ENCODE measurements at places on chromosomes 12 and 14.

- DNase-seq, result no peak
These were observed 134.4 kb upstream of the OR4E1 start for GRCh38 chr14:21807975-21808374.

DNA sequence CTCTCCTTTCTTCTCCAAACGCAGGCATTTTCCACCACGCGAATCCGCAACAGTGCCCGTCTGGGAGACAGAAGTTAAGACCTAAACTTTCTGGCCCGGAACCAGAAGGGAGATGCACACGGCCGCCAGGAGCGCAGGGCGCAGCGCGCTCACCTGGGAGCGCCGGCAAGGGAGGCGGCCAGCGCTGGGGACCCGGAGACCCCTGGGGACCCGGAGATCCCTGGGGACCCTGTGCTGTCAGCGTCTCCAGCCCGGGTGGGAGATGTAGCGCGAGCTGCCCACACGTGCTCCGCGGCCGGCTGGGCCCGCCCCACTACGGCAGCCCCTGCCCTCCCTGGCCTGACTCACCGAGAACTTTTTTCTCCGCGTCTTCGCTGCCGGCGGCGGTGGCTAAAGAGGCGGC lies 620 bp downstream of the YBX3 start:
- peak; percentile 53 for DNase-seq

DNA sequence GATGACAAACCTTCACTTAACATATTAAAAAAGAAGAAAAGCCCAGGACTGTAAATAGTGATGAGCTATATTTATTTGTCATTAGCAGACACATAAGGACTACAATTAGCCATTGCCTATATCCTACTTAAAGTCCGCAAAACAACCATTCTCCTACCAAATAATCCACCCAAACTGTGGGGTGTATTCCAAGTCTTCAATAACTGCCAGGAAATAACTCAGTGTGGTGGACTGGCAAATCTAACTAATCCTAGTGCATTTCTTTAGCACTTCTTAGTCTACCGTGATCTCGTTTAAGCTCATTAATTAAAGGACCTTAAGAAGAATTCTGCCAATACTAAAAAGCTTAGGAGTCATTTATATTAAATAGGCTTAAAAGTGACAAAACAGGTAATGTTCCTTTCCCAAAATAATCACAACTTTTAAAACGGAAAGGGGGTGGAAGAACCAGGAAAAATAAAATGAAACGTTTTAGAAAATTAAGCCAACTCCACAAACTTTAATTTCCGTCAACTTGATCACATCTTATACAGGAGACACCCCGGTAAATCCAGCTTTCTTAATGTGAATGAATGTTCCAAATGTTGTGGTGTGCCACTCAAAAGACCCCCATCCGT lies 1.8 kb downstream of the NOVA1 start:
- DNase-seq, result no peak

- DNase-seq, result no peak
These were observed 56.2 kb downstream of the SDR9C7 start for GRCh38 chr12:56878010-56878339.

DNA sequence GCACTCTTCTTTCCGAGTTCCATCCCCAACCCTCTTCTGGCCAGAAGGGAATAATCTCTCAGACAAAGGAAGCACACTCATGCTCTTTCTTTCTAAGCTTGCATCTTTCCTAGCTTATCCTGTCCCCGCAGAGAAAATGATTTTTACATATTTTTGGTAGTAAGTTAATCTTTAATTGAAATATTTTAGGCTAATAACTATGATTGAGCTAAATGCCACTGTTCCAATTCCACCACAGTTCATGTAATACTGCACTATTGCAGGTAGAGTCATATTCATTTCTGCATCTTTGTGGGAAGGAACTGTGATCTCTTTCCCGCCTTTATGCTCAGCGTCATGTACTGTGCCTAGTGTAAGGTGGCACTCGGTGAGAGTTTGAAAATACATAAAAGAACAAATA lies 158.9 kb upstream of the FOXG1 start:
- no peak for DNase-seq

- DNase-seq, result no peak
These were observed 62.3 kb downstream of the ATXN7L3B start for GRCh38 chr12:74599932-74600331.

DNA sequence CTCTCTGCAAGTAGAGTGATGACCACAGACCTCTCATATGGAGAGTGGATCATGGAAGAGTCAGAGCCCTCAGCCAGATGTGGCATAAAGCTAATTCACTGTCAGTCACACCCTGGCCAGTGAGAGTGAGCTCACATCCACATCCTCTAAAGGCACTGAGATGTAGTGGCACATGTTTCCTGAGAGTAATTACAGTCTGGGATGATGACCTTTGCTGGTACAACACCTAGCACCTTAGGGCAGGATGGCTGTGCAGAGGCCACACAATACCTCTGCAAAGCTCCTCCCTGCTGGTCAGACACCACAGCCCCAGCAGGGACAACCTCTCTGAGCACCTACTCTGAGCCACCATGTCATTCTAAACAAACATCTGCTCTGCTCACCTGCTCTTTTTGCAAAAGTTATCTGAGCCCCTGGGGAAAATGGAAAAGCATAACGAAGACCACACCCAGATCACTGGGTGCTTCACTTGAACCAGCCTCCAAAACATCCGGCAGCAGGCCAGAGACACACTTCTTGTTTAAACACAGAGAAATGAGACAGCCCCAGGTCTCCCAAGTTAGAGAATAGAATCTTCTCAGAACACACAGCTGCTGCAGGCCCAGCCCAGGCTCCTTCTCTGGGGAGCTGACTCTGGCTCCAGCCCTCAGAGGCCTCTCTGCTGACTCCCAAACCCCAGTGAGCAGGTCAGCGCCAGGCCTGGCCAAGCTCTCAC lies 30.3 kb downstream of the PITPNM2 start:
- no peak for DNase-seq

GRCh38 chr12:11209113-11209512 lies 22.4 kb upstream of the TAS2R42 start:
- no peak for DNase-seq

GRCh38 chr12:4031703-4032291 lies 158.6 kb upstream of the PARP11 start:
- no peak for DNase-seq

DNA sequence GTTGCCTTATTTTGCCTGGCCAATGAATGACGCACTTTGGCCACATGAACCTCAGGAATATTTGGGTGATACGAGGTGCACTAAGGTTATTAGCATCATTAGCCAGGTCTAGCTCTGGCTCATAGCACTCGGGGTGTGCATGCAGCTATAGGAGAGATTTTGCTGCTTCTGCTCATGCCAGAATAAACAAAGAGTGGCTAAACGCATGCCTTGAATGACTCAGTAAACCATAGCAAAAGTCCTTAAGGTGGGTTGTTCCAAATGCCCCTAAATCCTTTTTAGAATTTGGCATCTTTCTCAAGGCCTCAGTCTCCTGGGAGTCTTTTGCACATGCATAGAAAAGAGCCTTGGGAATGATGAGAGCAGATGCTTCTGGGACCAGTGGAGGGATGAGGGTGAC lies 343.7 kb upstream of the FKBP4 start:
- DNase-seq, result peak; percentile 45

- peak; percentile 33 for DNase-seq
These were observed 270.3 kb upstream of the AMIGO2 start for GRCh38 chr12:47350062-47350408.

- no peak for DNase-seq
These were observed 256.1 kb downstream of the GLT1D1 start for GRCh38 chr12:129109174-129110001.

GRCh38 chr12:98997899-98998298 lies 352.8 kb downstream of the APAF1 start:
- DNase-seq, result no peak

GRCh38 chr12:67795236-67795635 lies 146.7 kb downstream of the DYRK2 start:
- no peak for DNase-seq

- no peak for DNase-seq
These were observed 453.0 kb upstream of the MIS18BP1 start for GRCh38 chr14:45705940-45706534.

GRCh38 chr14:53894456-53894855 lies 62.2 kb downstream of the BMP4 start:
- peak; percentile 83 for DNase-seq

- DNase-seq, result peak; percentile 5
These were observed 122.0 kb upstream of the ATXN7L3B start for GRCh38 chr12:74415633-74416032.

- DNase-seq, result peak; percentile 67
These were observed 2.4 kb upstream of the RNASE7 start for GRCh38 chr14:21039585-21040369.

GRCh38 chr12:117039891-117040309 lies 59.3 kb downstream of the TESC start:
- DNase-seq, result no peak

DNA sequence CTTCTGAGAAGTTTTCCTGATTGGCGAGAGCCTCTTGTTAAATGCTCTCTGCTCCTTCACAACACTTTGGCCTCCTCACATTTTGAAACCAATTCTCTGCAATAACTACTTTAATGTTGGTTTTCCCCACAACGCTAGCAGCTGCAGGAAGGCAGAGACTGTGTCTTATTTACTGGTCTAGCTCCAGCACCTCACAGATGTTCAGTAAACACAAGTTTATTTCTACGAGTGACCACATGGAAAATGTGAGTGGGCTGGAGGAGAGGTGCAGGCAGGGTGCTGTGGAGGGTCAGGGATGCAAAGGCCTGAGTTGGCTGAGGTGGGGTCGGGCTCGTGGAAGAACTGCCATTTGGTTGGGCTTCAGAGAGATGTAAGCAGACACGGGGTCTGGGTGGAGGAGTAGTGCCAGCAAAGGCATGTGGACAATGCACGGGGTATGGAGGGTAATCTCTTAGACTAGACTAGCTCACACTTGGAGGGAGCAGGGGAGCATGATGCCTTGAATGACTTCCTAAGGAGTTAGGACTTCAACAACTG lies 117.4 kb upstream of the RTL1 start:
- DNase-seq, result no peak

- DNase-seq, result no peak
These were observed 15.0 kb downstream of the GABARAPL1 start for GRCh38 chr12:10227648-10228047.

- DNase-seq, result peak; percentile 31
These were observed 707 bp downstream of the CPSF6 start for GRCh38 chr12:69239922-69240630.

- no peak for DNase-seq
These were observed 869.2 kb downstream of the TMEM121 start for GRCh38 chr14:106395456-106396050.

DNA sequence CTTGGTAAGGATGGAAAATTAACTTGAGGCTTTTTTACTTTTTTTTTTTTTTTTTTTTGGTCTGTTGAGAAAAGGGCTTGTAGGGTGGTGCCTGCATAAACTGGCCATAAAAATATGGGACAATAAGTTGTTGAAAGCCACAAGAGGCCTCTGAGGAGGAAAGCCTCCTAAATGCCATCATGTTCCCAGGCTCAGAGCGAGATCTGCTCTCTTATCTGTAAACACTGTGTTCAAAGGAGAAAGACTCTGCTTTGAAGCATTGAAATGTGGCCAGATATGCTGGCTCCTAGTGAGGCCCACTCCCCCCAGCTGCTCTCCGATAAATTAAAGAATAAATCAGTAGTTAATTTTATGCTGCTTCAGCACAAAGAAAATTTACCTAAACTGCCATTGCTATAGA lies 504.9 kb downstream of the DIO2 start:
- no peak for DNase-seq

GRCh38 chr14:33859306-33859705 lies 91.6 kb downstream of the EGLN3 start:
- DNase-seq, result no peak

- DNase-seq, result no peak
These were observed 86.5 kb upstream of the ZFP36L1 start for GRCh38 chr14:68879321-68879781.

DNA sequence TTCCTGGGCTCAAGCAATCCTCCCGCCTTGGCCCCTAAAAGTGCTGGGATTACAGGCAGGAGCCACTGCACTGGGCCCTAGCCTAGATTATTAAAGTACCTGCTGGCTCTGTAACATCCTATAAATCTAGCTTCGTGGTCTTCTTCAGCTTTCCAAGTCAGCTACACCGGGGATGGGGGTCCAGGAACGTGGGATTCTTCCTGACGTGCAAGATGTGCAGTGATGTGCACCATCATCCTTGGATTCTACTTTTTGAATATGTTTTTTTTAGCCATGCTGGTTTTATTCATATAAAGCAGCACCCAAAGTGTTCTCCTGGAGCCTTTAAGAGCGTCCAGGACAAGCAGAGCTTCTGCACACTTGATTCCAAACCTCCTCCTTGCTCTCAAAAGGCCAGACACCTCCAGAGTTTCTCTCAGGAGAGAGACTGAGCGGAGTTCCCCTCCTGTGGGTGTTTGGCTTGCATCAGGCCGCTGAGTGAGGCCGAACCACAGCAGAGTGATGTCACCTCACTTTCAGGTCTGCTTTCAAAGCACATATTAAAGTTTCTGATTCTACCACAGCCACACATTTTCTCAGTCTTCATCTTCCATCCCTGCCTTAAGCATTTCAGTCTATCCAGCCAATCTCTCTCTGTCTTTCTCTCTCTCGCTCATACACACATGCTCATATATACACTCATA lies 33.4 kb downstream of the VCPKMT start:
- no peak for DNase-seq

- no peak for DNase-seq
These were observed 282.9 kb downstream of the RGS6 start for GRCh38 chr14:72215080-72215479.

- peak; percentile 24 for DNase-seq
These were observed 164.7 kb upstream of the CCND2 start for GRCh38 chr12:4108803-4109345.

GRCh38 chr12:49651855-49652254 lies 28.5 kb downstream of the PRPF40B start:
- DNase-seq, result no peak

DNA sequence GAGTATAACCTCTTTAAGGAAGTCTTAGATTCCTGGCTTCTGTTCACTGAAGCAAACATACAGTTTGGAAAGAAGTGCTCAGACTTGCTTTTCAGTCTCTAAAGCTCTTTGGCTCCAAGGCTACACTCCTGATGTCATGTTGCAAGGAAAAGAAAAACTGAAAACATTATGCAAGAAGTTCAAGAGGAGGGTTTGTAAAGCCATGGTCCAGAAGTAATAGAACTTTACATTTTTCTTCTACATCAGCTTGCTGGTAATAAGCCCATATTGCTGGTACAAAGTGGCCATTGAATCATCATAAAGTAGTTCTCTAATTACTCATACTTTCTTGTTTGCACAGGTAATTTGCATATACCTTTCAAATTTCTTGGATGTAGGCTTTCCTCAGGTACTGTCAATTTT lies 83.6 kb downstream of the BBS10 start:
- DNase-seq, result no peak

- DNase-seq, result no peak
These were observed 181.9 kb upstream of the BMP4 start for GRCh38 chr14:54138354-54139038.

All from fibroblast of skin of abdomen (primary cell).